Retinal pigment epithelial cell (primary cell): ENCODE measurements at places on chromosomes 7 and 10.

GRCh38 chr7:70582927-70583895, 548.7 kb upstream of the GALNT17 start:
- DNase-seq, result no peak

- DNase-seq, result no peak
Measured at GRCh38 chr10:87518937-87519336, 14.2 kb downstream of the MINPP1 start.

DNA sequence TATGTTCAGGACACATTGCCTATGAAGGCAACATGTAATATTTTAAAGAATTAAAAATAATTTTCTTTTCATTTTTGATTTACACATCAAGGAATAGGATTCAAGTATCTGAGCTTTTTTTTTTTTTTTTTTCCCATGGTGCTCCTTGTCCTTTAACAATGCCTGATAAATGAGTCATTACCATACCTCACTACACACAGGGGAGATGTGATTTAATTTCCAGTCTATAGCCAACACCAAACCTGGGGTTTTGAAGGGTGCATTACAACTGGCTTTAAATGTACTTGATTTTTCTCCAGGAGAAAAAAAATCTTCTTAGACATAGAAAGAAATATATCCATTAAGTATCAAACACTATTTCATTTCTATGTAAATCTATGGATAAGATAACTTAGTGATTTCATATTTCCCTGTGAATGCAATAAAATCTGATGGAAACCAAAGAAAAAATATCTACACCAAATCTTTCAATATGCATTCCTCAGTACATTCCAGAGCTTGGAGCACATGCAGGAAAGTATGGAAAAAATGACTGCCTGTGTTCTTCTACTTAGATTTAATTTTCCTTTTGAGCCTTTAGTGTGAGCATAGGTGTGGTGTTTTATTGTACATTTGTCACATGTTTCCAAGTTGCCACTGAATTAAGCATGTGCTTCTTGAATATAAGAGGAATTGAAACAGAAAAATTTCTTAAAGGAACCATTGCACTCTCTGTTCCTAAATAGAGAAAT, 204.8 kb upstream of the MEOX2 start:
- peak; percentile 41 for DNase-seq

DNA sequence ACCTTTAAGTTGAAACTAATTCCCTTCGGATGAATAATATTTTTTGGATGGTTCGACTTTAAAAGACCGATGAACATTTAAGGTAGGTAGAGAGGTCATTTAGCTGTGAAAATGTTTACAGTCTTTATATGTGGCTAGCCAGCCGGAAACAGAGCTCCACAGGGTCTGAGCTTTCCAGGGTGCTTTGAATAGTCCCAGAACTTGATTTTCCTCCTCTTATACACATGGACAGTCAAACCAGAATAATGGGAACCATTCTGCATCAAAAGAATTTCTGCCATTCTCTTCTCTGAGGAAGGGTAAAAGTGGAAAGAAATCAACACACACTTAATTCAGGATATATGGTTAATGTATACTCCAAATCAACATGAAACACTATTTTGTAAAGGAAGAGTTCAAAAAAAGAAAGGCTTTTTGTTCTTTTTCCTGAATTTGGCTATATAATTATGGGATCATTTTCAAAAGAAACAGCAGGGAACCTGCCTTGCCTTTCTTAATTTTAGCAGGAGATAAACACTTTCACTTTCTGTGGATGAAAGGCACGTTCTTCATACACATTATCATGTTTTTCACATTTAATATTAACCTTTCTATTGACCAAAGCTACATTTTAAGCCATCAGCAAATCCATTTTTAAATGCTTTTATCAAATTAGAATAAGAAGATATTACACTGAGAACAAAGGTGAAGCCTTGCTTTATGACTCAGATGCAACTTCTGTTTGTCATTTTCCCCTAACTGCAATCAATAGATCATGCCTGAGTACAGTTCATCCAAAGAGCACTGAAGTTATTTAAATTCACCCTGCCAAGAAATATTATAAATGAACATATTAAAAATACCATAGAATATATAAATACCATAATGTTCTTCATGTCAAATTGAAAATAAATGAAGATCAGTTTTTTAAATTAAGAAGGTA, 307.3 kb downstream of the THSD7A start:
- no peak for DNase-seq

- no peak for DNase-seq
Measured at GRCh38 chr7:5559576-5560240, 136.1 kb upstream of the TNRC18 start.

GRCh38 chr7:94700926-94701554, 45.1 kb upstream of the SGCE start:
- DNase-seq, result no peak

GRCh38 chr10:117254338-117254737, 13.4 kb downstream of the SLC18A2 start:
- no peak for DNase-seq

DNA sequence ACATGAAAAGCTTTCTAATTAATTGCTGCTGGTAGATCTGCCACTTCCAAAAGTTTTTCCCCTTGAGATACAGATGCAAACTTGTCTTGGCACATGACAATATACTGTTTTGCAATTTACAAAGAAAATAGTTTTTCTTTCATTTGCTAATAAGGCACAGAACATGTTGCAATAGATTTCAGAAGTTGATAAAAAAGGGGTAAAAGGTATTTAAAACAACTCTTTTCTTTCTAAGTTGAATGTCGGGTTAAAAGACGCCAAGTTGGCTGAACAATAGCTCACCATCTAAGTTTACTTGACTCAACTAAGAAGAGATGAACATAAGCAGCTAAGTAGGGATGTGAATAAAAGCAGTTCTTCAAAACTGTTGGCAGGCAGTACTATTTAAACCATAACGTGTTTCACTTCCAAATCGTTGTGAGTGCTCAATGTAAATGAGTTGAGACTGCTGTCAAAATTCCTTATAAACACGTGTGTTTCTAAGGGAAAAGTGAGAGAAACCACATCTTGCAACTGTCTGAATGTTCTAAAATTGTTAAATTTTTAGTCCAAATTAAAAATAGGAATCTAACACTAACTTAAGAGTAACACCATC, 14.5 kb upstream of the THSD7A start:
- no peak for DNase-seq

GRCh38 chr10:29224631-29225030, 64.2 kb upstream of the LYZL1 start:
- no peak for DNase-seq

DNA sequence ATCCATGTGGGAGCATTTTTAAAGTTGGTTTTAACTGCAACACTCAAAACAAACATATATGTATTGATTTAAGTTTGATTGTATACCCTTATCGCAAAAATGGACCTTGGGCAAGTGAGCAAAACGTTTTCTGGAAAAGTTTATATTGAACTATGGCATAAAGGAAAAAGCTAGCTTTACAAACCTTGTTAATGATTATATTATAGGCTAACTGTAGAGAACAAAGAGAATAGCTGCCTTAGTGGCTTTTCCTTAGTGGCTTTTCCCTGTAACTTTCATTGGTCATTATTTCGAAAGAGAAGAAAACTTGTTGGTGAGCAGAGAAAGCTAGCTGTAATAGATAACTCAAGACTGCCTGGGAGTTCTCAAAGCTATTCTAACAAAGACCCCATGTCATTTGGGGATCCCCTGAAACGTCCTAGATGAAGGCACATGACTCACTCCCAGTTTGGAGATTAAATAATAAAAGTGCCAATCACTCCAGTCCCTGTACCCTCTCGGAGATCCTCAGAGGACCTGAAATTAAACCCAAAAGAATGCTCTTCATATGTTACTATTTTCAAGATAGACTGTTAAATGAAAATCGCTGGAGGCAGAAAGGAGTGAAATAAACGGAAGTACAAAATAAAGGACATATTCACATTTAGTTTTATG, 92.1 kb downstream of the SRI start:
- DNase-seq, result no peak

DNA sequence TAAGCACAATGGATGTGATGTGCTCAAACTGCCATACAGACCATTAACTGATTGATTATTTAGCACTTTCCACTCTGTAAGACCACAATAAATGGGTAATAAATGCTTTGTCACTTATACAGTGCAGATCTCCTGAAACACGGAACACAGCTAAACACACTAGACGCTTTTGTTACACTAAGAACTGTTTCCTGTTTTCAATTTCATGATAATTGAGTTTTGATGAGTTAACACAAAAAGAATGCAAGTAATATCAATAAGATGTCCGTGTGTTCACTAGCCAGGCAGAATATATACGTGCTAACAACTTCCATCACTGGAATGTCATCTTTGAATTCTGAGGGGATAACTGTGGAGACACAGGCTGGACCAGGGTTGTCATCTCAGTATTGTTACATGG, 178.8 kb downstream of the SKAP2 start:
- no peak for DNase-seq

- DNase-seq, result no peak
Measured at GRCh38 chr7:41491883-41492471, 210.9 kb downstream of the INHBA start.

GRCh38 chr7:88452646-88453045, 146.0 kb upstream of the STEAP4 start:
- DNase-seq, result no peak

- DNase-seq, result no peak
Measured at GRCh38 chr7:40346554-40346953, 211.7 kb downstream of the SUGCT start.

- no peak for DNase-seq
Measured at GRCh38 chr10:109961174-109962001, 38.1 kb upstream of the XPNPEP1 start.

GRCh38 chr7:158391141-158391540, 196.5 kb downstream of the PTPRN2 start:
- DNase-seq, result no peak

DNA sequence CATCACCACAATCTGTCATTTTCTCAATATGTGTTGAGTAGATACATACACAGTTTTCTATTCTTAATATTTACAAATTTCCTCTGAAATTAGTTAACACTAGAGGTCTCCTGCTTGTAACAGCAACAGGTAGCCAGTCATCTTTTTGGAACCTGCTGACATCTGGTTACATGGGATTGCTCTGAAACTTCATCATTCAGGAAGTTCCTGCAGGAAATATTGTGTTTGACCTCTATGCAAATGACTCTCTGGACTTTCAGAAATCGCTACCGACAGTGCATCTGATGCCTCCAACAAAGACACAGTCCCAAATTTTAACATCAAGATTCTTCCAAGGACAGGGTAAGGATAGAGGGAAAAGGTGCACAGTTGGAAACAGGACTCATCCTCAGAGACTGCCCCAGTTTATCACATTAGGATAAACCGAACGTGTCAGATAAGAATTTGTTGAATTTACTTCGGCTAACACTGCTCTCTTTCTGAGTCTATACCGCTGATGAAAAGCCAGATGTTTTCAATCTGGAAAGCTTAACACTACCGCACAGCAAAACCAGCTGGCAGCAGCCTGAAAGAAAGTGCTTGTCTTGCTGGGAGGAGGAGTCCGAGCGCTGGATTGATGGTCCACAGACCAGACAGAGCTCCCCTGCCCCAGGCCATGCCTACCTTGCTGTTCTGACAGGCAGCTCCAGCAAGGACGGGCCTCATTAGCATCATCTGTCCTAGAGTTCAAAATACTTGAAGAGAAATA, 633.4 kb downstream of the PARD3 start:
- no peak for DNase-seq

- DNase-seq, result no peak
Measured at GRCh38 chr10:29634764-29635625, at the start of gene SVIL. Gene SVIL, minus strand, starts transcription at chr10:29634971. Its CDS starts 79,913 bp downstream, at chr10:29555058.

DNA sequence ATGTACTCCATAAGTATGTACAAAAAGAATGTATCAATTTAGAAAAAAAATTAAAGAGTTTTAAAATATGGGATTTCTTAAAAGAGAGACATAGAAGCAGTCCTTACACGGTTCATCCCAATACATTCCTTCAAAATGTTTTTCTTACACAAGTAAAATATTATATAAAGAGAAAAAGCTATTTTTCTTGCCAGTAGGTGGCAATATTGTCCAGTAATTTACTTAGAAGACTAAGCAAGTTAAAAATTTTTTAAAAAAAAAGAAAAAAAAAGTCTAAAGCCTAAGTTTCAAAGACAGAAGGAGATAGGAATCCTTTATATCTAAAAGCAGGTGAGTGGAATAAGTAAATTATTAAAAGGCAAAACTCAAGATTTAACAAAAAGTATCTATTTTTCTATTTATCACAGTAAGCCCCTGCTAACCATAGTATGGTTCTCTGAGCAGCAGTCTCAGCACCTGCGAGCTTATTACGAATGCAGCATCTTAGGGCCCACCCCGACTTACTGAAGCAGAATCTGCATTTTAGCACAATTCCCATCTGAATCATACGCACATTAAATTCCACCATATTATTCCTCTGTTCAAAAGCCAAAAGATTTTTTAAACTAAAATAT, 240.6 kb downstream of the DGKI start:
- DNase-seq, result no peak

DNA sequence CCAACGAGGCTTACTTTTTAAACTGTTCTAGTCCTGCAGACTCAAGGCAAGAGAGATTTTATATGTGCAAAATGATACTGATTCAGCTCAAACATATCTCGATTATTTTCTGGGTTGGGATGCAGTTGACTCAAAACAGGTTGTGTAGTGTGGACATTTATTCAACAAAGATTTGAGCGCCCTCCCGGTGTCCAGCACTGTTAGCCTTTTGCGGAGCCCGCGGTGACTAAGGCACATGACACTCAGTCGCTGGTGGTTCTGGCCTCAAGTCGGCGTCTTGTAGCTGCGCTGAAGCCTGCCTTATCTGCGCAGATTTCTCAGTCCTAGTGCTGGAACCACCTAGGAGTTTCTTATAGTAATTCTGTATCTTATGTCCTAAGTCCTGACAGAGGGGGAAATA, 938 bp upstream of the CADPS2 start:
- peak; percentile 39 for DNase-seq

DNA sequence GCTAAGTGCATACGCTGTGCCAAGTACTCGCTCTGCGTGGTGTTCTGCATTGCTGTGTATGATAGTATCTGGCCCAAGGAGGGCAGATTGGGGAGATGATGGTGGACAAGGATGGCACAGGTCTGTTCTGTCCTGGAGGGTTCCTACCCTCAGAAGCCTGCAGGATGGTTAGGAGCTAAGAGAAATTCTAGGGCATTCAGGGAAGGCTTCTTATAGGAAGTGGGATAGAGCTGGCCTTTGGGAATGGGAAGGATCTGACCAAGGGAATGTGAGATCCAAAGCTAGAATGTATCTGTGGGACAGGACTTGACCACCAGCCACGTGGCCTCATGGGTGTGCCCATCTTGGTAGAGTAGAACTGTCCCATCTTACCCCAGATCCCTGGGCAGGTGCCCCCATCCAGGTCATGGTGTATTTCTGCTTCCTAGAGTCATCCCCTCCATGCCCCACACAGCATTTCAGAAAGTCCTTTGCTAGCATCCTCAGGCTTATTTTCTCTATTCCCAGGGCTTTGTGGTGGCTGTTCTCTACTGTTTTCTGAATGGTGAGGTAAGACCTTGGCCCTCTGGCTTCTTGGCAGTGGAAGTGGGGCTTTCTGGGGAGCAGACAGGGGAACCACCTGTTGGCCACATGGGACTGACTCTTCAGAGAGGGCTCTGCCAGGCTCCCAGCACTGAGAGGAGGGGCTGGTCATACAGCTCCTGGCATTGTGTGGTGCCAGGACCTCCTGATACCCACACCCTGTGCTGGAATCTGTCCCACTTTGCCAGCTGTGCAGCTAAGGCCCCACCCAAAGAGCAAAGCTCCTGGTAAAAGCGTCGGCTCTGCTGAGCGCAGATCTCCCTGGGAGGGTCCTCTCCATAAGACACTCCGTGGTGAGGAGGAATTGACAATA, 52.5 kb downstream of the ADCYAP1R1 start:
- DNase-seq, result no peak
